ENCODE measurements at places on chromosomes 3 and 15.

DNA sequence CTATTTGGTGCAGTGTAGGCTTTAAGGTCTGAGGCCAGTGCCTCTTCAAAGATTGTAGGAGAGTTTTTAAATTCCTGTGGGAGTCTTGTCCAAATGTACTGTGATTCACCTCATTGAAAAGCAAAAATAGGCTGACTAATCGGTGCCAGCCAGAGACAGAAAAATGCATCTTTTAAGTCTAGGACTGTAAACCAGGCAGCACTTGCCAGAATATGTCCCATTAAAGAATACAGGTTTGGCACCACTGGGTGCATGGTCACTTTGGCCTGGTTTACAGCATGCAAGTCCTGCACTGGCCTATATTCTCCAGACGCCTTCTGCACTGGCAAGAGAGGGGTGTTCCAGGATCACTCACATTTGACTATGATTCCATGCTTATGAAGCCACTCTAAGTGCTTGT lies 20.3 kb upstream of the NOX5 start:
- no peak for DNase-seq

GRCh38 chr3:10366651-10367101 lies 45.8 kb upstream of the SEC13 start:
- peak; percentile 83 for DNase-seq

GRCh38 chr3:133055339-133055738 lies 17.1 kb downstream of the TMEM108 start:
- DNase-seq, result no peak

- DNase-seq, result no peak
These were observed 120.9 kb downstream of the LIPC start for GRCh38 chr15:58552505-58553364.

GRCh38 chr3:155619118-155619915 lies 125.6 kb downstream of the PLCH1 start:
- no peak for DNase-seq

DNA sequence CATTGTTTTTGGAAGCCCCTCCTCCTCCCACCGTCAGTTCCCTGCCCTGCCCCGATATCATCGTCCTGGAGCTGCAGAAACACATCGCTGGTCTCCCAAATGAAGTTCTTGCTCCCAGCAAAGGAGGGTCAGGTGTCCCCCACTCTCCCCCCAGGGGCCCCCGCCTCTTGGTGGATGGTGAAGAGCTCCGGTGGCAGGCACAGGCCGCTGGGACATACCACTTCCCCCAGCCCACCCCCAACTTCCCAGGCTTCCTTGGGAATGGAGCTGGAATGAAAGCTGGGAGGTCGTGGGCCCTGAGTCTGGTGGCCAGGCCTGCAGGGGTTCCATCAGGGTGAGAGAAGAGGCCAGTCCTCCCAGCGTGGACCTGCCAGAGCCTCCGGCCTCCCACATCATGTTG lies 137.7 kb downstream of the CHSY1 start:
- DNase-seq, result no peak

GRCh38 chr3:139353920-139354556 lies 10.2 kb downstream of the MRPS22 start:
- peak; percentile 4 for DNase-seq

DNA sequence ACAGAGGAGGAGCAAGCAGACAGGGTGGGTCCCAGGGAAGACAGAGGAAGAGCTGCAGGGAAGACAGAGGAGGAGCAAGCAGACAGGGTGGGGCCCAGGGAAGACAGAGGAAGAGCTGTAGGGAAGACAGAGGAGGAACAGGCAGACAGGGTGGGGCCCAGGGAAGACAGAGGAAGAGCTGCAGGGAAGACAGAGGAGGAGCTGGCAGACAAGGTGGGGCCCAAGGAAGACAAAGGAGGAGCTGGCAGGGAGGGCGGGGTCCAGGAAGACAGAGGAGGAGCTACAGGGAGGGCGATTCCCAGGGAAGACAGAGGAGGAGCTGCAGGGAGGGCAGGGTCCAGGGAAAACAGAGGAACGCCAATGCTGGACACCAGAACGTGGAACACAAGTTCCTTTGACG lies 66.5 kb downstream of the PLXNA1 start:
- DNase-seq, result no peak

GRCh38 chr3:81761904-81762580 lies 597 bp upstream of the GBE1 start:
- no peak for DNase-seq

- no peak for DNase-seq
These were observed 105.5 kb downstream of the TGFBR2 start for GRCh38 chr3:30711867-30712266.

DNA sequence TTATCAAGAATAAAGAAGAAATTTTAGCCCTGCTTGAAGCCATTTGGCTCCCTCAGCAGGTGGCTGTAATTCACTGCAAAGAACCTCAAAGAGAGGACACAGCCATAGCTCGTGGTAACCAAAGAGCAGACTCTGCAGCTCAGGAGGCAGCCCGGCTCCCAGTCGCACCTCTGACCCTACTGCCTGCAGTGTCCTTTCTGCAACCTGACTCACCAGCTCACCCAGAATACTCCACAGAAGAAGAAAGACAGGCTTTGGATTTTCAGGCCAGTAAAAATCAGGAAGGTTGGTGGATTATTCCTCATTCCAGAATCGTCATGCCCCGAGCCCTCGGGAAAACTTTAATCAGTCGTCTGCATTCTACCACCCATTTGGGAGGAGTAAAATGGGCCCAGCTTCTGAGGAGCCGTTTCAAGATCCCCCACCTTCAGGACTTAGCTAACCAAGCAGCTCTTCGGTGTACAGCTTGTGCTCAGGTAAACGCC lies 38.6 kb downstream of the ZBTB11 start:
- no peak for DNase-seq

- no peak for DNase-seq
These were observed 188.4 kb downstream of the RAP2B start for GRCh38 chr3:153350420-153350819.

DNA sequence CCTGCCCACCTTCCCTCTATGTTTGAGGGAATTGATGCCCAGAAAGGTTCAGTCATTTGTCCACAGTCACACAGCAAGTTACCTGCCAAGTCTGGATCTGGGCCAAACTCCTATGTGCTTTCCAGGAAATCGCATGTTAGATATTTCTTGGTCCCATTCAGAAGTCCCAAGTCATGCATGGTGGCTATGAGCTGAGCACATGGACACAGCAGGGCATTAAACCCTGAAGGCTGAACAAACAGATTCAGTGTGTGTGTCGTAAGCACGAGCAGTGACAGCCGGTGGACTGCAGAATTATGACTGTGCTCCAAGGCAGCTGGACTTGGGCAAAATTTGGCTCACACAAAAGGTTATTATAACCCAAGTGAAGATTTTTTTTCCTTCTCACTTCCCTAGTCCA lies 11.4 kb upstream of the SLC6A6 start:
- peak; percentile 65 for DNase-seq

GRCh38 chr15:34348735-34349300 lies 5.7 kb downstream of the NUTM1 start:
- no peak for DNase-seq

- DNase-seq, result no peak
These were observed 50.1 kb upstream of the CRTC3 start for GRCh38 chr15:90479656-90480055.

DNA sequence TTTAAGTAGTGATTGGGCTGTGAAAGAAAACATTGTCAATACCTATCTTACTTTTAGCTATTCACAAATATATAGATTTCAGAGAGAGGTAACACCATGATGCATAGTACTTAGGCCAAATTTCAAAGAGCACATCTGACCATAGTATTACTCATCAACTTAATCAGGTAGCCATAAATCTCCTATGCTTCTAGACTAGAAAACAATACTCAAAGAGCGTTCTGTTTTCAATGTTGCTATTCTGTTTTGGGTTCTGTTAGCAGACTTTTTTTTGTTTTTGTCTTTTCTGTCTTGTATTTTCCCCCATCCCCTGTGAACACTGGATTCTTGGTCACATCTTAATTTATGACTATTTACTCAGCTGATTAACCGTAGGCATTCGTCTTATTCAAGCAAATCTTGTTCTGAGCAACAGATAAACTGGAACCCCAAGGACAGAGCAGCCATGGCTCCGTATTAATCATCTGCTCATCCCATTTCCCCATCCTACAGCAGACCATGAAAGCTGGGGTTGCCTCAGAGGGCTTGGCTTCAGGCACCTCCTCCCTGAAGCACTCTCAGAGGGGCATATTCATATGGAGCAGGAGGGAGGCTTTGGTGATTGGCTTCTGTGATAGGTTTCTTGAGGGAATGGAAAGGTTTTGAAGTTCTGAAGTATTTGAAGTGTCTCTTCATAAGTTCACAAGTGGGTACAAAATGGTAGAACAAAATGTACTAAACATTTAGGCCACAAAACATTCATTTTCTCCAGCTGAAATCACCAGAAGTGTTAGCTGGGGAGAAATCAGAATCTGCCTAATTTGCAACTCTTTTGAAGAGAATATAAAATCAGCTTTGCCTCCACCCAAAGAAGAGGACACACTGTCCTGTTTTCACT lies 105.3 kb downstream of the TNIK start:
- no peak for DNase-seq

DNA sequence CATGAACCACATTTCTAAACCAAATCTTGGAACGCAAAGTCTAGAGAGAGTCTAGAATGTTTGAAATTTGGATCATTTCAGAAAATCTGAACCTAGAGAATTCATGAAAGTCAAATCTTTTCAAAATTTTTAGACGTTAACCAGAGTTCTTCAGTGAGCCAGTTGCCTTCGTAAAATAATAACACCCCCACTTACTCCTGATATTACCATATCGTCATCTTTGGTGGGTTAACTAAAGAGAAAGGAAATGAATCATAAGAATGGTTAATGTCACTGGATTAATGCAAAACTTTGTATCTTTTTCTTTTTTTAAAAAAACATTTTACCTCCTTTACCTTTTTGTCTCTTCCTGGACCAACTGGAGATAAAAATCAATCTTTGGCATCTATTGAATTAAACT lies 1.2 kb upstream of the ZBED2 start:
- DNase-seq, result no peak

GRCh38 chr3:183313351-183313750 lies 60.3 kb downstream of the B3GNT5 start:
- DNase-seq, result no peak

- DNase-seq, result no peak
These were observed 260.1 kb upstream of the CTNNB1 start for GRCh38 chr3:40939030-40939740.

- no peak for DNase-seq
These were observed 10.5 kb downstream of the NUTM1 start for GRCh38 chr15:34353627-34354026.

DNA sequence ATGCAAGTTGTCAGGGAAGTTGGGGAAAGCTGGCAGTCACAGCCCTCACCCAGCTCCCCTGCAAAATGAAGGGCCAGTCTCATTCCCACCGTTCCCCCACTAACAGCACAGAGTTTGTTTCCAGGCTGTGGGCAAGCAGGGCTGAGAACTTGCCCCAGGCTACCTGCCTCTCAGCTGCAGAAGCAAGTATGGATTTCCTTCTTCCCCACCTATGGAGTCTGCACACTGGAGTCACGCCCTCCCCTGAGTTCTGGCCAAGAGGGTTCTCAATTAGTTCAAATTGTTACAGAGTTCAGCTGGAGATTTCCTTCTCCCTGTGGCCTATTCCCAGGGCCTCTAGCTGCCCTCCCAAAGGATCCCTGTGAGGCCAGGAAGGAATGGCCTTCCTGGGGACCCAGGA lies 90.1 kb upstream of the ATP11B start:
- no peak for DNase-seq

GRCh38 chr3:40044487-40044886 lies 235.1 kb downstream of the MYRIP start:
- peak; percentile 71 for DNase-seq

- DNase-seq, result no peak
These were observed 44.2 kb downstream of the WNT5A start for GRCh38 chr3:55442861-55443260.

GRCh38 chr3:149214702-149215101 lies 6.9 kb downstream of the CP start:
- no peak for DNase-seq

- no peak for DNase-seq
These were observed 219.3 kb upstream of the PRICKLE2 start for GRCh38 chr3:64444490-64445108.

- no peak for DNase-seq
These were observed 237.1 kb downstream of the EBLN2 start for GRCh38 chr3:73298243-73299183.

- DNase-seq, result no peak
These were observed 105.9 kb downstream of the B3GALNT1 start for GRCh38 chr3:160999274-160999673.

- no peak for DNase-seq
These were observed 10.3 kb upstream of the ZBED2 start for GRCh38 chr3:111605493-111605892.

GRCh38 chr3:94758751-94759150 lies 695.9 kb downstream of the NSUN3 start:
- DNase-seq, result no peak
